ENCODE measurements at places on chromosomes 3 and 15.

DNA sequence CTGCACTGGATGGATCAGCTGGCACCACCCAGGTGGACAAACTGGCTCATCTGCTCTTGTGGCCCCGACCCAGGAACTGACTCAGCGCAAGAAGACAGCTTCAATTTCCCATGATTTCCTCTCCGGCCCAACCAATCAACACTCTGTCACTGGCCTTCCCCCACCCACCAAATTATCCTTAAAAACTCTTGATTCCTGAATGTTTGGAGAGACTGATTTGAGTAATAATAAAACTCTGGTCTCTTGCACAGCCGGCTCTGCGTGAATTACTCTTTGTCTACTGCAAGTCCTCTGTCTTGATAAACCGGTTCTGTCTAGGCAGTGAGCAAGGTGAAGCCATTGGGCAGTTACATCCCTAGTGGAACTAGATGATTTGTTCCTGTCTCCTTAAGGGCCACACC, 16.1 kb downstream of the BDH1 start:
- DNase-seq = no peak

DNA sequence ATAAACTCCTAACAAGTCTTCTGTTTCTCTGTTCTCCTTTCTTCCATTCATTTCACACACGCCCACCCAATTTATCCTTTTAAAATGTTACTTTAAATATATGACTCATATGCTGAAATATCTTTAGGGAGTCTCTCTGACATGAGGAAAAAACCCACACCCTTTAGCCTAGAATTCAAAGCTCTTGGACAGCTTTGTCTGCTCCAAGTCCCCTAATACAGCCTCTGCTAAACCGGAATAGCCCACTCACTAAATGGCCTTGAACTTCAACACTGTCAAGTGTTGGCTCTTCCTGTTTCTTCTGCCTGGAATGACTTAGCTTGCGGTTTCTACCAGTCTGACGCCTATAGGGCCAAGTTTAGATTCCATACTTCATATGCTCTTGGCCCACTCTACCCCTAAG, 3.3 kb upstream of the CD96 start:
- DNase-seq = no peak

DNA sequence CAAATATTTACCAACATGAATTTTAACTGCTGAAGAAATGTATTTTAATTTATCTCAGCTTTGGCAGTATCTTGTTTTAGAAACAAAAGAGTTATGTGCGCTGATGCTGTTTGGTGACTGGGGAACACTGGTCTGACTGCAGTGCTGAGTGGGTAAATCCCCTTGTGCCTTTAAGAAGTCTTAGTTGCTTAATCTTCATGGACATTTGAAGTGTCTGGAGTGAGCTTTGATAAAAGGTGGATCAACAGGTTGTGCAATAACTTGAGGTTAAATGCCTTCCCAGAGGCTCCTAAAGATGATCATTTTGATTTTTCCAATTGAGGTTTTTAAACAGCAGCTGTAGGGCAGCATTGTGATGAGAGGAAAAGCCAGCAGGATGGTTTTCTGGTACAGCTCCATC, 68.7 kb downstream of the TP63 start:
- no peak for DNase-seq

GRCh38 chr3:117510396-117510795, 800.8 kb downstream of the TUSC7 start:
- no peak for DNase-seq

DNA sequence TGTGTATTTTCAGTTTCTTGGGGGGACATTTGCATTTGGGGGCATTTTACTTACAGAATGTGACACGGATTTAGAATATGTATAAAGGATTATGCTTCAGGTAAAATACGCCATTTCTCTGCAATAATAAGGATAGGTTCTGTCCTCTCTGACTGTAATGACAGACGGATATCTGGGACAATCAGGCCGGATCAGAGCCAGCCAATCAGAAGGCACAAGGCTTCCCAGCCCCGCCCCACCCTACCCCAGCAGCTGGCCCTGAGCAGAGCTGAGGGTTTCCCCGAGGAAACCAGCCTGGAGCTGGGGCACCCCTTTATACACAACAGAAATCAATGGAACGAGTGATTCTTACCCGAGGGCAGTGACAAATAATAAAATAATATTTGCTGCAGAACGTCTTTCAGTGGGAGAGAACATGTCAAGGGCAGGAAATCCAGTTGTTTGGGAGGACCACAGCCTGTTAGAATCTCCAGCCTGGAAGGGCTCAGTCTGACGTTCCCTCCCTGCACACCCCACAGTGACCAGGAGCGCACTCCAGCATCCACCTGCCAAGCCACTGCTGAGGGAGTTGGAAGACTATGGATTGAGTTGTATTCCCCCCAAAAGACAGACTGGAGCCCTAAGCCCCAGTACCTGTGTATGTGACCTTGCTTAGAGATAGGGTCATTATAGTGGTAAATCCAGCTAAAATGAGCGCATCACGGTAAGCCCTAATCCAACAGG, 30.3 kb upstream of the SEC13 start:
- DNase-seq = no peak

GRCh38 chr3:98602078-98602678, 8.8 kb upstream of the CPOX start:
- DNase-seq = no peak

DNA sequence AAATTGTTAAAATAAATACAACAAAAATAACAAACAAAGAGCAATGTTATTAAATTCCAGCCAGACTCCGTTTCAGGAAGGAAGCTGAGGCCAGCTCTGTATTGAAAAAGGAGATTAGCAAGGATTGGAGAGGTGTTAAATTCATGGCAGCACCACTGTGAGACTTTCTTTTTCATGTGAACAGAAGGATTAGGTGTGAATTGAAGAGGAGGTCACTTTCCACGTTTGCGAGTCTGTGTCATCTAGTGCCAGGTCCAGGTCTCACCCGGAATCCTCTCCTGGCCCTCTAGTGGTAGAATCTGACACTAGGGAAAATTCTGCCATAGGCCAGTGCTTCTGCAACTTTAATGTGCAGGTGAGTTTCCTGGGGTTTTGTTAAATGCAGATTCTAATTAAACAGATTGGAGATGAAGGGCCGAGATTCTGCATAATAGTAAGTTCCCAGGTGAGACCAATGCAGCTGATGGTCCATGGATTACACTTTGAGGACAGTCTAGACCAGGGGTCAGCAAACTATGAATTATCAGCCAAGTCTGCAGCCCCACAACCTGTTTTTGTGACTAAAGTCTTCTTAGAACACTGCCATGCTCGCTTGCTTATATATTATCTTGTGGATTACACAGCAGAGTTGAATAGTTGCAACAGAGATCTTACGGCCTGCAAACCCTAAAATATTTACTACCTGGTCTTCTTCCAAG, 9.2 kb upstream of the SLC6A1 start:
- no peak for DNase-seq

DNA sequence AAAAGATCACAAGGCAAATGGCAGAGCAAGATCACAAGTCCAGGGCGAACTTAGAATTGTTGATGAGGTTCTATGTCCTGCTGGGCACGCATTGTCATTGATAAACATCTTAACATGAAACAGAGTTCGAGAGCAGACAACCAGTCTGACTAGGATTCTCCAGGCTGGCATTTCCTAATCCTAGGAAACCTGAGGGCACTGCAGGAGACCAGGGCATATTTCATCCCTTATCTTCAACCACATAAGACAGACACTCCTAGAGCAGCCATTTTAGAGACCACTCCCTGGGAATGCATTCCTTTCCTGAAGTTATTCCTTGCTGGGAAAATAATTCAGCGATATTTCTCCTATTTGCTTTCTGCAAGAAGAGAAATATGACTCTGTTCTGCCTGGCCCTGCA, 1199.9 kb downstream of the SI start:
- DNase-seq = no peak

- no peak for DNase-seq
These were observed 56.6 kb downstream of the CBLB start for GRCh38 chr3:105812194-105812586.

GRCh38 chr3:13018043-13018451, 55.2 kb downstream of the IQSEC1 start:
- DNase-seq = no peak

- DNase-seq = no peak
These were observed 270.7 kb upstream of the LRTM1 start for GRCh38 chr3:55198554-55198953.

GRCh38 chr3:95733336-95733735, 1081.1 kb upstream of the EPHA6 start:
- DNase-seq = no peak

GRCh38 chr3:122927726-122928125, 99.8 kb downstream of the SEMA5B start:
- no peak for DNase-seq

GRCh38 chr3:151230646-151231045, 27.6 kb upstream of the GPR171 start:
- DNase-seq = no peak

DNA sequence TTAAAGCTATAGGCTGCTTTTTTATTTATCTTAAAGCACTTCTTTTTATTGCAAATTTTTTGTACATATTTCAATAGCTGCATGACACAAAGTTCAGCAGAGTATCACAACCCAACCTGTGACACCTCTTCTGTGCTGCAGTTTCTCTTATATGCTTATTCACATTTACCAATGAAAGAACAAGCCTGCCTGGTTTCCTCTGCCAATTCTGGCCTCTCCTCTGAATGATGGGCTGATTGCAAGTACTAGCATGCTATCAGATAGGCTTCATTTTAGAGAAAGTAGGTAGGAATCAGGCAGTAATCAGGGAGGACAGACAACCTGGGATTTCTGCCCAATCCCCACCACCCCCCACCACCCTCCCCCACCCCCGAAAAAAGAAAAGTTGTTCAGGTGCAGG, 26.6 kb downstream of the ACKR4 start:
- DNase-seq = no peak

GRCh38 chr15:40389824-40390595, 7.5 kb downstream of the KNSTRN start:
- no peak for DNase-seq

DNA sequence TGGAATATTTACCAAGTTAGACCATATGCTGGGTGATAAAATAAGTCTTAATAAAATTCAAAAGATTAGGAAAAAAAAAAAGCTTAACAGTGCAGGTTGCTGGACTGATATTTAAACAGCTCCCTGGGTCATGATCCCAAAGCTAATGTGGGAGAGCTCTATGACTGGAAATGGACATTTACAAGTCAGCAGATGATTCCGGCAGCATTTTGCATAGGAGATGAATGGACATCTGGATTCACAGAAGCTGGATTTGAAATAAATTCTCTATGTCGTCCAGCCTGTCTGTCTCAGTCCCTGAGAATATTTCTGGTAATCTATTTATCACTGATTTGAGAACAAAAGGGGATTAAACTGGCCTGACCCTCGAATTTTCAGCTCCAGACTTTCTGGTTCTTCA, 52.3 kb upstream of the KLHL25 start:
- no peak for DNase-seq

DNA sequence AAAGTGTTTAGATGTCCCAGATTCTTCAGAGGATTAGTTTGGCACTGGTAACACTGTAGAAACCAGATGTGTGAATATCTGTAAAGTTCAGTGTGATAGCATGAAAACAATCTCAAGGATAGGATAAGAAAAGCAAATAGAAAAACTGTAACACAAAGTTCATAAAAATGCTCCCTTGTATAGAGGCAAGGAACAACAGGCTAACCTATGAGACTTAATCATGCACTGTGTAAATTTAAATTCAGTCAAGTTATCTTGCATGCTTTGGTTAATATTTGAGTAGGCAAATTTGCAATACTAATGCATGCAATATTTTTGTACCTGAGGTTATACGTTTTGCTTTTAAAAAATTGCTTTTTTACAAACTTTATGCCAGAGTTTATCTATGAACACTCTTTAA, 144.4 kb downstream of the USP13 start:
- no peak for DNase-seq

DNA sequence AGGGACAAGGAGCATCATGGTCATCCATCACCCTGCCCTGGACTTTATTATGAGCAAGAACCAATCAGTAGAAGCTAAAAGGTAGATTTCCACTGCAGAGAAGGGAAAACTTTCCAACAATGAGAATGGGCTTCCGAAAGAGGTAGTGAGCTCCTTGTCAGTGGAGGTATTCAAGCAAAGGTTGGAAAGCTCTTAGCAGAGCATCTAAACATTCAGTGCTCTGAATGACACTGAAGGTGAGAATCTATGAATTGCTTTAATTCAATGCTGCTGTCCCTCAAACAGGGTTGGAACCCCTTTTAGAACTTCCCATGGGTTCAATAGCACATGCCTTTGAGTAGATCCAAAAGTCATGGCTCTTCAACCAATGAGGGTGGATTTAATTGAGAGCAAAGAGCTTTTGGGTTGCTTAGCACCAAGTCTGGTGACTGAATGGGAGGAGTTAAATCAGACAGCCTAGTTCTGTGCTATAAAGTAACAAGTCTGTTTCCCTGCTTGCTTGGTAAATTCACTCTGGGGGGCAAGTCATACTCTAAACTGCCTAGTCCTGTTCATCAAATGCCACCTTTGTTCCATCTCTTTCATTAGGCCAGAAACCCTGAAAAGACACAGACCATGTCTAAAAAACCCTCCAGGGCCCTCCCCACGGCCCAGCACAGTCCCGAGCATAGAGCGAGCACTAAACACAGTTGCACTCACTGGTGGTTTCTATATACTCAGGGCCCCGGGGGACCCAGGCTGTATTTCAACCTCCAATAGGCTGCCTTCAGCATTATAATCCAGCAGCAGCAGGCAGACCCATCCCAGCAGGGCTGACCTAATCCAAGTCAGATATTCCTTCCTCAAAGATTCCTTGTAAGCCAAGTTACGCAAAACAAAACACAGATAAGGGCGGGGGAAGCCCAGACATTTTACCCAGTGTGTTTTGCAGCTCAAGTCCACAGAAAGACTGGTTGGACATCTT, 161.2 kb downstream of the MEGF11 start:
- DNase-seq = no peak

GRCh38 chr3:129827765-129828164, 65.7 kb downstream of the TMCC1 start:
- no peak for DNase-seq
